ENCODE measurements at places on chromosomes 4 and X. TPM values are rescaled to one million over a fixed set of nuclear protein-coding genes. Genes with fewer than 3 reads are reported as not detected.

DNA sequence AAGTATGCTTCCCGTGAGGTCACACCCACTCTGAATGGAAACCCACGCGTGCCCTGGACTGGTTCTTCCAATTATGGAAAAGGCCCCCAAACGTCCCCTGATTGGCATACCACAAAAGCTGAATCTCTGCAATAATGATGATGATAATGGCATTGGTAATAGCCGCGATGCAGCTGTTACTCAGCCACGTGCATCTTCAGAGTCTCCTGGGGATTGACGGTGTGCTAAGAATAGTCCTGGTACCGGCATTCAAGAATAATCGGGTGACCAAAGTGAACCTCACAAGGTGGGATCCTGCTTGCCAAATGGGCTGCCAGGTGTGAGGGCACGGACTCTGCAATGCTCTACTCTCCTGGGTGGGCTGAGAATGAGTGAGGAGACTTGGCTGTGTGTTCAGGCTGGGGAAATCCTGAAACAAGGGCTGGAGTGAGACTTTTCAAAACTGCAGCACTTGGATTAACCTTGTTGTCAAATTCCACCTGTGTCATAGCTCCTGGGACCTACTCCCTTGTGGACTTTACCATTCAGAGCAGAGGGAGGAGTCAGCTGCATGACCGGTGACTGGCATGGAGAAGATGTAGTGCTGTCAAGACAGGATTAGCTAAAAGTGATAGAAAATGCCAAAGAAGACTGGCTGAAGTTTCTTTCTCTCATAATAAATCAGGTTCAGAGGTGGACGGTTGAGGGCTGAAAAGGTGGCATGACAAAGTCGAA lies 615.4 kb downstream of the MID1IP1 start:
- no peaks in the 10 kb centered on the region for H3K27me3 ChIP-seq
- H3K4me3 ChIP-seq: no peak overlapping the region
- no peak for DNase-seq

DNA sequence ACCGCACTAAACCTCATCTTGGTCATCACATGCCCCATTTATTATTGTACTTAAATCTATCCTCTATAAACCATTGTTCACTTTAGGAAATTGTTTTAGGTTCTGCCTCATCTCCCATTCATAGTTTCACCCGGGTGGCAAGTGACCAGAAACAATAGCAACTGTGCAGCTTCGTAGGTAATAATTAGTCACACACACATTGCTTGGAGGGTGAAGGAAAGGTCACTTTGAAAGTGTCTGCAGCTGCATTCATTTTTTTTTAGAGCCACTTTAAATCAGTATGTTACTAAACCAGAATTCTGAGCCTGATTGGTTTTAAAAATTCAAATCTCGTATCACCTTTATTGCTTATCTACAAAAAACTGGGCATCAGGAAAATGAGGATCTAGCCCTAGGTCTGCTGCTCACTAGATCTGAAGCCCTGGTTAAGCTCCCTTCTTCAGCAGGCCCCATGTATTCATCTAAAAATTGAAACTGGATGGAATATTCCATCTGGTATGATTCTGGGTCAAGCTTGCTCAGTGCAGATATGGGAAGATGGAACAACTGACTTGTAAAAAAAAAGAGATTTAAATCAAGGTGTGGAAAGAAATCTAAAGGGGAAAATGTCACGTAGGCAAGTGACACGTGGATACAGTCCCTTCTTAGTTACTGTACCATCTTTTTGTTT lies 62.4 kb downstream of the LIMCH1 start:
- H3K4me3 ChIP-seq: no peak overlapping the region
- no peaks in the 10 kb centered on the region for H3K27me3 ChIP-seq
- H3K4me1 ChIP-seq: peaks cover under 1% of the 10 kb centered on the region

DNA sequence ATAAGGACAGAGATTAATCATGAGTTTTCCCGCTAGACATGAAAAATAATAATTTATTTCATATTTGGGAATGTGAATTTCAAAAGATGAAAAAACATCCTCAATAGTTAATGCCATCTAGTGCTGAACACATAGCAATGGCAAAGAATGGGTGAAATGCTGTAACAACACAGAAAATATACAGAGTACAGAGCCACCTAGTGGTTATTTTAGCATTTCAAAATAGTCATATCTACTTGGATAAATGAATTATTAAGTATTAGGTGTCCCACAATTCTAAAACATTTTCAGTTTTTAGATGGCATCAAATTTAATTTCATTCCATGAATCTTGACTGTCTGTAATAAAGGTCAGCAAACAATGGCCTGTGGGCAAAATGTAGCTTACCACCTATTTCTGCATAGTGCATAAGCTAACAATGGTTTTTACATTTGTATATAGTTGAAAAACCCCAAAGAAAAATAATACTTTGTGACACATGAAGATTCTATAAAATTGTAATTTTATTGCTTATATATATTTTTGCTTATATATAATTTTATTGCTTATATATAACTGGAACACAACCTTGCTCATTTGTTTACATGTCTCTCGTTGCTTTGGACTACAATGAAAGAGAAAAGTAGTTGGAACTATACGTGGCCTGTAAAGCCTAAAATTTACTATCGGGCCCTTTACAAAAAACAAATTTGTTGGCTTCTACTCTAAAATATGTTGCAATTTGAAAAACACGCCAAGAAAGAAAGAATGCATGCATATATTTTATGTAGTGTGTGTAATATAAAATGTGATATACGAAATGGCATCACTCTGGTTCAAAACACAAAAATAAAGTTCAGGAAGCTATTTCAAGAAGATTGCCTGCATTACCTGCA lies 99.1 kb upstream of the FAM47C start:
- DNase-seq: no peak
- H3K4me1 ChIP-seq: no peaks in the 10 kb centered on the region
- H3K36me3 ChIP-seq: no peaks in the 10 kb centered on the region
- H3K27ac ChIP-seq: no peak overlapping the region
- H3K4me3 ChIP-seq: no peak overlapping the region

DNA sequence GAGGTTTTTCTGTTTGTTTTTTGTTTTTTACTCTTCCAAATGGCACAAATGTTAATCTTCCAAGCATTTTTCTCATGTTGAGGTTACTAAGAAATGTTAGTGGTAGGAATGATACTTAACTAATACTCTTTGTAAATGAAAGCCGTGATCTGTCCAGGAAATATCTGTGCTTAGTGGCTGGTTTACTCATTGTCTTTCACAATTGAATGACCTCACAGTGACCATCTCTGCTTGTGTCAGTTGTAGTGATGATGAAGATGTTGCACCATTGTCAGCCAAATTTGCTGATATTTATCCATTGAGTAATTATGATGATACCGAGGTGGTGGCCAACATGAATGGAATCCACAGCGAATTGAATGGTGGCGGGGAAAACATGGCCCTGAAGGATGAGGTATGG lies 93.5 kb downstream of the TNIP2 start:
- no peak overlapping the region for H3K27ac ChIP-seq
- no peak overlapping the region for H3K4me3 ChIP-seq
- no peaks in the 10 kb centered on the region for H3K4me1 ChIP-seq
- no peak for DNase-seq
- H3K36me3 ChIP-seq: peaks cover 84% of the 10 kb centered on the region
- H3K27me3 ChIP-seq: no peaks in the 10 kb centered on the region

- no peak overlapping the region for H3K27ac ChIP-seq
- H3K4me1 ChIP-seq: no peaks in the 10 kb centered on the region
- peaks cover 6% of the 10 kb centered on the region for H3K27me3 ChIP-seq
- peak; percentile 80 for DNase-seq
- peaks cover 13% of the 10 kb centered on the region for H3K36me3 ChIP-seq
Observed at GRCh38 chr4:133150486-133151340, 1.6 kb downstream of the PCDH10 start.

GRCh38 chr4:675980-676870 lies 1.9 kb downstream of the MYL5 start:
- DNase-seq: no peak
- peaks cover 14% of the 10 kb centered on the region for H3K36me3 ChIP-seq
- no peaks in the 10 kb centered on the region for H3K27me3 ChIP-seq
- H3K4me1 ChIP-seq: no peaks in the 10 kb centered on the region

DNA sequence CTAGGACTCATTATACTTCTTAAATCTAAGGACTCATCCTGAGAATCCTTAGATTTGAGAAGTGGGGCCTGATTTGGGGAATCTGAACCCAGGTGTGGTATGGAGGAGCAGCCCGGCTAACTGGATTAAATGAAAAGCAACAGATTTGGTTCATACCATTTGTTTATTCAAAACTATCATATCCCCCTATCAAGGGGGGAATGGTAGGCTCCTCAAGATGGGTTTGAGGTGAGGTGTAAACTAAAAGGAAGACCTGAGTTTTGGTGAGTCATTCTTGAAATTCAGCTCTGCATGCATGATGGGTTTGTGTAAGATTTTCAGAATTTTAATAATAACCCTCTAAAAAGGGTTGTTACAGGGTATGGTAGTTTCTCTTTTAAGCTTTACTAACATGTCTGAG lies 53.4 kb downstream of the CASP6 start:
- no peaks in the 10 kb centered on the region for H3K27me3 ChIP-seq
- no peak overlapping the region for H3K27ac ChIP-seq
- DNase-seq: no peak
- no peak overlapping the region for H3K4me3 ChIP-seq
- H3K4me1 ChIP-seq: no peaks in the 10 kb centered on the region
- H3K36me3 ChIP-seq: no peaks in the 10 kb centered on the region

DNA sequence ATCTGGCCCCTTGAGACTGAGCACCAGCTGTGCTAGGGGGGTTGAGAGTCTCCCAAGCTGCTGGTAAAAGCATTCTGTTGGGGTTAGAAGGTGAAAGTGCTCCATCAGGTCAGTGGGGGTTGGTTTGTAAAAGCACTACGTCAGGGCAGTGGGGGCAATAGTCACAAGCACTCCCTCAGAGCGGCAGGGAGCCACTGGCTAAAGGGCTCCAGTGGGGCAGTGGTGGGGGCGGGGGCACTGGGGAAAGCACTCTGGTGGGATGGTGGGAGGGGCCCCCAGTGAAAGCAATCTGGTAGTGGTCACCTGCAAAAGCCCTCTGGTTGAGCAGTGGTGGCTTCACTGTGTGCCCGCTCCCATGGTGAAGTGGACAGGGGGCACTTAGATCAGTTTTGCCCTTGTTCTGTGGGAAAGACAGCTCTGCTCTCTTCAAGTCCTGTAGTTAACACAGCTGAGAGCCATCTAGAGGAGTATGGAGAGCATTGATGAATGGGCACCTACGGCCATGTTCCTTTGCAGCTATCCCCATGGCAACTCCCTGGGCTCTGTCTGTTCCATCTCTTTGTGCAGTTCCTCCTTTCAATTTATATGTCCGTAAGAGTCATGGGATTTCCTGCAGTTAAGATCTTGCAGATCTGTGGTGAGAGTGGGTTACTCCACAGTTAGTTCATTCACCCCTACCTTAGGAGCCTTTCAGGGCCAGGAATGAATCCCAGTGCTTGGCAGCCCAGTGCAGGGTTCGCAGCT lies 106.4 kb downstream of the SH3BGRL start:
- H3K4me3 ChIP-seq: no peak overlapping the region
- H3K4me1 ChIP-seq: no peaks in the 10 kb centered on the region
- no peaks in the 10 kb centered on the region for H3K36me3 ChIP-seq
- H3K27me3 ChIP-seq: no peaks in the 10 kb centered on the region

DNA sequence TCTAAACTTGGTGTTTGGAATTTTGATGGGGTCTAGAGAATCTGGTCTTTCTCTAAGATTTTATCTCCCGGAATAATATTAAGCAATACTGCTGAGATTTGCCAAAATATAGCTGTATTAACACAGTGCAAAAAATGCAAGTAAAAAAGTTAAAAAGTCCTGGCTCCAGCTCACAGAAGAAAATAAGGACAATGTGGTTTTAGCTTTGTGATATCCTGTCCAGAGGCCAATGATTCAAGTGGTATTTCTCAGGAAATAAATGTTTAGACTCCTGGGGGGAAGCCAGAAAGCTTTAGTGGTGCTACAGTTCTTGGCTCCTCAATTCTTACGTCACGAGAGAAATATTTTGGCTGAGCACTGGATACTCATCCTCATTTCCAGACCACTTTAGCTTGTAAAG lies 40.9 kb upstream of the IL13RA2 start:
- H3K27ac ChIP-seq: no peak overlapping the region
- no peaks in the 10 kb centered on the region for H3K4me1 ChIP-seq
- no peak overlapping the region for H3K4me3 ChIP-seq
- no peaks in the 10 kb centered on the region for H3K36me3 ChIP-seq
- DNase-seq: no peak
- H3K27me3 ChIP-seq: no peaks in the 10 kb centered on the region

DNA sequence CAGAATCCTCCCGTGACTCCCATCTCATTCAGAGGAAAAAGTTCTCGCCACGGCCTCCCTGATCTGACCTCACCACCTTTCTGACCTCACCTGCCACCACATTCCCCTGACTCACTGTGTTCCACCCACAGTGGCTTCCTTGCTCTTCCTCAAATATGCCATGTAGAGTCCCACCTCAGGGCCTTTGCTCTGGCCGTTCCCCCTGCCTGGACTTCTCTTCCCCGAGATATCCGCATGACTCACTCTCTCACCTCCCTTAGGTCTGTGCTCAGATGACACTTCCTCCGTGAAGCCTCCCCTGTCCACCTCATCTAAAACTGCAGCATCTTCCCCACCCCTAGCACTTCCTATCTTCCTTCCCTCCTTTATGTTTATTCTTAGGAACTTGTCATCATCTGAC lies 7.2 kb upstream of the TSPYL2 start:
- no peaks in the 10 kb centered on the region for H3K4me1 ChIP-seq
- DNase-seq: no peak
- H3K36me3 ChIP-seq: no peaks in the 10 kb centered on the region
- H3K27me3 ChIP-seq: no peaks in the 10 kb centered on the region
- no peak overlapping the region for H3K4me3 ChIP-seq
- no peak overlapping the region for H3K27ac ChIP-seq

DNA sequence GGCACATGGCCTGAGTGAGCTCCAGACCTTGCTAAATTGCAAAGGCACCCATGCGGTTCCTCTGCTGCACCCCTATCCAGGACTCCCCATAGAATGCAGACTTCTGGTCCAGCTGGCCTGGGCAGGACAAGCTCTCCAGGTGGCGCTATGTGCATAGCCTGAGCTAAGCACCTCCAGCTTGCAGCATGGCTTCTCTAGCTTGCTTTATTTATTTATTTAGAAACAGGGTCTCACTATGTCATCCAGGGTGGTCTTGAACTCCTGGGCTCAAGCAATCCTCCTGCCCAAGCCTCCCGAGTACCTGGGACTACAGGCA lies 5.5 kb upstream of the WFS1 start:
- no peaks in the 10 kb centered on the region for H3K36me3 ChIP-seq
- no peaks in the 10 kb centered on the region for H3K4me1 ChIP-seq
- H3K27ac ChIP-seq: no peak overlapping the region
- H3K27me3 ChIP-seq: no peaks in the 10 kb centered on the region

Gene SPANXB1
- total RNA-seq: not detected

Gene DNAAF6
- total RNA-seq: not detected
